ENCODE measurements at places on chromosomes 1 and 21.

GRCh38 chr1:160681066-160681890 lies 30.3 kb downstream of the CD48 start:
- DNase-seq = no peak

- DNase-seq = no peak
Measured at GRCh38 chr1:30952098-30952497, 43.5 kb upstream of the SDC3 start.

- DNase-seq = peak; percentile 98
Measured at GRCh38 chr21:44681861-44682579, at the start of gene KRTAP12-1. Gene KRTAP12-1 (minus strand): TSS chr21:44682163. CDS start chr21:44682123, 40 bp downstream.

GRCh38 chr1:6419804-6420453 lies at the start of gene HES2:
Gene HES2 (minus strand): TSS chr1:6419919. CDS start chr1:6419820, 99 bp downstream.
- DNase-seq = no peak

DNA sequence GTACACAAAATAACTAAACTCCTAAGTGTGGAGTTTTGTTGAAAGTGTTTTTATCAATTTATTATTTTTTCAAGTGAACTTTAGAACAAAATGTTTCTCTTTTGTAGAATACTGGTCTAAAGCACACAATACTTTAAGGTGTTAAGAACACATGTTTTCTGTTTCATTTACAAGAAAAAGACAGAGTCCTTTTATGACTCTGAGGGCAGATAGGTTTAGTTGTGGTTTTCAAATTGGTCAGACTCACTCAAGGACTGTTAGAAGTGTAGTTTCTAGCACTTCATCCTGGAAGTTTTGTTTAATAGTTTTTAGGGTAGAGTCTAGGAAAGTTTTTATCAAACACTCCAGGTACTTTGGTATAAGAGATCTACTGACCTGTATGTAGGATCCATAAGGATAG lies 376.5 kb downstream of the LRRIQ3 start:
- no peak for DNase-seq

DNA sequence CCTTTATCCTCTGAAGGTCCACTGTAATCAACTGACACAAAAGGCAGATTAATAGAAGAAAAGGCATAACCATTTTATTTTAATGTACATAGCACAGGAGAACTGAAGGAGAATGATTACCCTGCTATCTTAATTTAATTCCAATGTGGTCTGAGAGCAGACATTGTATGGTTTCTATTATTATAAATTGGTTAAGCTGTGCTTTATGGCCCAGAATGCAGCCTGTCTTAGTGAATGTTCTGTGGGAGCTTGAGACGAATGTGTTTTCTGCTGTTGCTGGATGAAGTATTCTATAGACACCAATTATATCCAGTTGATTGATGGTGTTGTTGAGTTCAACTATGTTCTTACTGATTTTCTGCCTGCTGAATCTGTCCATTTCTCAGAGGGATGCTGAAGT lies 25.0 kb upstream of the SLC2A1 start:
- DNase-seq = no peak

GRCh38 chr1:226492426-226493137 lies 56.0 kb upstream of the STUM start:
- no peak for DNase-seq

DNA sequence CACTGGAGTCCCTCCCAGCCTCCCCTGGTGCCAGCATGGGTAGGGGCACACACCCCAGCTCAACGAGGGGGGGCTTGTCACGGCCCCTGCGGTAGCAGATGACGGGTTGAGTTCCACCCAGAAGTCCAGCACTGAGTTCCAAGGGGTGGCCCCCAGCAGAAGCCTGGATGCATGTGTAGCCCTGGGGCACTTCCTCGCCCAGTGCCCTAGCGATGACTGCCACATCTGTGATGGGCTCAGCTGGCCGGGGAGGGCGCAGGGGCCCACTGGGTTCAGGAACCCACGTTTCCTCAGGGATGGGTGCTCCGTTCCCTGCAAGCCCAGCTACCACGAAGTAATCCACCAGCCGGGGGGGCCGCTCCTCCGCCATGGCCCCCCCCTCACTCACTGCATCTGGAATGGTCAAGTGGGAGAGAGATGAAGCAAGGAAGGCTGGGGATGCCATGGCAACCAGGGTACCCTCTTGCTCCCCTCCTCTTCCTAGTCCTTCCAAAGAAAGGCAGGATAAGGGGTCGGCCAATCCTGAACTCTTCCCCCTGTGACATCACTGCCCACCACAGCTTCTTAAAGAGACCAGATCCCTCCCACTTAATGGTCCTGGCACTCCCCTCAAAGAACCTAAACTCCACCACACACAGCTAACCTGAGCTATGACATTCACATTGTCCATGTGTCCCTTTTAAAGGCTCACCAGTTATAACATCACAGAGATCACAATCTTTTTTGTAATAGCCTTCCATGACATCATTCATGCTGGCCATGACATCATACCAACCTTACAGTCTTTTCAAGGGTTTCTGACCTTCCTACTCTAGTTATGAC lies 2.3 kb downstream of the DENND4B start:
- DNase-seq = no peak

DNA sequence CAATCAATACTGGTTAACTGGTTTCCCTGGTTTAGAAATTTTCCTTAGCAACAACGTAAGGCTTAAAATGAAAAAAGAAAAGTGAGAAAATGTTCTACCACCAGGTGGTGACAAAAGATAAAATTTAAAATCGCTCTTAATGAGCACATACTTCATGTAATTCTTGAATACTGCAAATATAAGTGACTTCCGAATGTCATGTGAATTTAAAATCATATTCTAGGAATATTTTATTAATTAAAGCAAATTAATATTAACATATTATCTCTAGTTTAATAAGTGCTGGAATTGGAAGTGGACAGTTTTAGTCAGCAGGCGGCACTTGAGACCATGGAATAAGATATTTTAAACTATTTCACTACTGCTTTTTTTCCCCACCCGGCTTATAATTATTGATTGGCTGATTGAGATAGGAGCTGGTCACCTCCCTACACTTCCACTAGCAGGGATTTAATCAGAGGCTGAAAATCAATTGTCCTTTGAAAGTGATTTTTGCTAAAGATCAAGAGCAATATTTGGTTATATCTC lies 5.0 kb upstream of the ADAMTS1 start:
- DNase-seq = peak; percentile 37

GRCh38 chr1:91731815-91732214 lies 154.1 kb downstream of the TGFBR3 start:
- DNase-seq = no peak

- no peak for DNase-seq
Measured at GRCh38 chr21:16402752-16403151, 673.0 kb downstream of the USP25 start.

DNA sequence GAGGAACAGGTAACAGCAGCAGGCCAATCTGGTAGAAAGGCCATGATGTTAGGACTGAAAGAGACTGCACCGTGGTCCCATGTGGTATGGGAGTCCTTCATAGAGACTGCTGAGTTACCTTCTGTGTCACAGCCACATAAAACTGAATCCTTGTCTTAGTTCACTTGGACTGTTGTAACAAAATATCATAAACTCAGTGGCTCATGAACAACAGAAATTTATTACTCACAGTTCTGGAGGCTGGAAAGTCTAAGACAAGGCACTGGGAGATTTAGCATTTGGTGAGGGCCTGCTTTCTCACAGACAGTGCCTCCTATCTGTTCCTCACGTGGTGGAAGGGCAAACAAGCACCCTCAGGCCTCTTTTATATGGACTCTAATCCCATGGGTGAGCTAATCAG lies 67.5 kb downstream of the CD2 start:
- DNase-seq = no peak

- no peak for DNase-seq
Measured at GRCh38 chr1:39405358-39405757, 86.1 kb upstream of the BMP8A start.

GRCh38 chr1:31955917-31956736 lies 18.0 kb upstream of the PTP4A2 start:
- DNase-seq = no peak

- no peak for DNase-seq
Measured at GRCh38 chr21:27653481-27653880, 686.6 kb upstream of the ADAMTS5 start.

GRCh38 chr1:239951511-239952140 lies 140.1 kb upstream of the FMN2 start:
- peak; percentile 41 for DNase-seq

- DNase-seq = no peak
Measured at GRCh38 chr1:238485057-238485911, 594.6 kb upstream of the ZP4 start.

GRCh38 chr1:245255783-245256182 lies 101.0 kb downstream of the KIF26B start:
- no peak for DNase-seq

DNA sequence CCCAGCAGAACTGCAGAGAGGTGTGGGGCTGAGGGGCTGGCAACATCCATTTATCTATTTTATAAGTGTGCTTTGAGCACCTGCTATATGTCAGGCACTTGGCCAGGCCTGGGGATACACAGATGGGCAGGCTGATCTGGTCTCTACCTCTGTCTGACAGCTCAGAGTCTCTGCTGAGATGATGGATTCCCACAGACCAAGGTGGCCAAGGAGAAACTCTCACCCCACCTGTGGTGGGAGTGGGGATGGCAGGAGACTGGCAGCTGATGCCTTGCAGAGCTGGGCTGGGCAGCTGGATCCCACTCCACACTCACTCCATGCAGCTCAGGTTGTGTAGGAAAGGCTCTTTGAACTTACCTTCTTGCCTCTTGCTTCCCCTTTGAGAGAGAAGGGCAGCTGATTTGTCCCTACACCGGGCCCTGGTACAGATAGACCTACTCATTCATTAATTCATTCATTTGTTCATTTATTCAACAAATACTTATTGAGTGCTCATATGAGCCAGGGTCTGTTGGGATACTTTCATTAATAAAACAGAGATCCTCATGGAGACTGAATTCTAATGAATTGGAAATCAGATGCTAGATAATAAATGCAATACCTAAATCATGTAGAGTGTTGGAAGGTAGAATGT lies 9.0 kb downstream of the ADORA1 start:
- DNase-seq = no peak

GRCh38 chr1:197733324-197733723 lies 42.0 kb downstream of the DENND1B start:
- DNase-seq = no peak

DNA sequence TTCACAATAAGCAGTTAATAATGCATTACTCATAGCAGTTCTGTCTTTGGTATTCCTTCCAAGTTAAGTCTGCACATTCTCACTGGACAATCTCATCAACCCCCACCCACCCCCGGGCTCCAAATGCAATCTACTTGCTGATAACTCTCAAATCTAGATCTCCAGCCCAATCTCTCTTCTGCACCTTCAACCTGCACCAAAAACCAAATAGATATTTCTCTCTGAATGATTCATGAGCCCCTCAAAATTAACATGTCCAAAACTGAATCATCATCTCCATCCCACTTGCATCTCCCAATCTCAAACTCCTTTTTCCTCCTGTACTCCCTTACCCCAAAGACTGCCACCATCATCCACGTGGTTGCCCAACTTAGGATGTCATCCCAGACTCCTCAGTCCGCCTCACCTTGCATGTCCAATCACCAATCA lies 2.7 kb downstream of the DOCK7 start:
- no peak for DNase-seq

- no peak for DNase-seq
Measured at GRCh38 chr1:109933856-109934711, 23.4 kb downstream of the CSF1 start.

- DNase-seq = no peak
Measured at GRCh38 chr1:232655028-232655745, 25.3 kb upstream of the SIPA1L2 start.

DNA sequence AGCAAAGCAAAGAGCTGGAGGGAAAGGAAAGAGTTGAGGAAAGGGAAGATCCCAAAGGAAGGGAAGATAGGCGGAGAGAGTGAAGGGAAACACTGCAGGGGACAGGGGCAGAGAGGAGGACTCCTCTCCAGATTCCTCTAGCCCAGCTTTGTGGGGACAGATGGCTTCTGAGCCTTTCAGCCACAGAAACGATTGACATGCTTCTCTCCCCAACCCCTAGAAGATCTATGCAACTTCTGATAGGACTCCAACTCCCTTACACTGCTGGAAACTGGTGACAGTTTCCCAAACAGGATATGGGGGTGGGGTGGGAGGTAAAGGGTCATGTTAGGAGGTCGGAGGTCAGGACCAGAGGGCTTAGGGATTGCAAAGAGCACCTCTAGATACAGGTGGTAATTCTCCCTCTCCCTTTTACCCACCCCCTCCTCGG lies 6.5 kb downstream of the MEX3A start:
- DNase-seq = no peak

DNA sequence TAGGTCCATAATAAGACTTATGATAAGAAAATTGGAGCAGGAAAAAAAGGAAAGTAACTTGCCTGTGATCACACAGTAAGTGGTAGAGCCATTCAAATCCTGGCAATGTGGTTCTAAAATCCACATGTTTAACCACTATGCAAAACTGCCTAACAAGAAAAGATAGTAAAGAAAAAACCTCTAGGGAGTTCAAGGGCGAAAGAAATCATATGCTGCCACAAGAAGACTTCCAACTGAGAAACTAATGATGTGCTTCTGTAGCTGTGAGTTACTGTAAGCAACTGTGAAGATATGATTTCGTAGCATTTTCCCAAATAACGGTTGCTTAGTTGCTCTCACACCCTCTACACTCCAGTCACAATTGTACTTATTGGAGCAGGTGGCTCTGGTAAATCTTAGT lies 20.9 kb upstream of the LYPLAL1 start:
- DNase-seq = no peak

DNA sequence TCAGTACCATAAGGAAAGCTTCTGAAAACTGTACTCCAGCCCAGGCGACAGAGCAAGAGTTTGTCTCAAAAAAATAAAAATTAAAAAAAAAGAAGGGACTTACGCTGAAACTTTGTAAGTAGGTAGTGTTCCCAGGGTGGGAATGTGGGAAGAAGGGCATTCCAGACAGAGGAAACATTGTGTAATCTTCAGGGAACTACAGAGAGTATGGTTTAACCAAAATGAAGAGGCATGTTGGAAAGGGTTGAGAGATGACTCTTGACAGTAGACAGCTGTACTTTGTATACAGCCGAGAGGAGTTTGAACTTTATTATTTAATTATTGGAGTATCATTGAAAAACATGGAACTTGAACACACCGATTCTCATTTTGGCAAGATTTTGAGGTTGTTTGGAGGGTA lies 43.0 kb downstream of the PPP2R5A start:
- DNase-seq = no peak

DNA sequence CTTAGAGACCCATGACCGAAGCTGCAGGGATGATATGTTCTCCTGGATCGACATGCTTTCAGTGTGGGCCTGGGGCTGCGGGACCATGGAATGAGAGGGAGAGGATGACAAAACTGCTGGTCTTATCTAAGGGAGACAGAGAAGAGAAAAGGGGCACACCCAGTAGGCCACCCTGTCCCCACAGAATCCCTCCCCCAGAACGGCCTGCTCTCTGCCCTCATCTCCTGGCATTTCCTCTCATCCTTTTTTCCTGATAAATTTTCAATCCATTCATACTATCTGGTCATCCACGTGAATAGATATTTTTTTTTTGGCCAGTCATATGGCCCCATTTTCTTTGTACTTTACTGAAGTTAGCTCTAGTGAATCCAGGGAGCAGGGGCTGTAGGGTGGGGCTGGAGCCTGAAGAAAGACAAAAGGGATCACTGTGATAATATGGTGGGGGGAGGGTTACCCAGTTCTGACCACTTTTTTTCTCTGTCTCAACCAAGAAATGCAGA lies at the start of gene PKLR:
Gene PKLR (minus strand): TSS at position 97 of the 500 bp plus-strand sequence. CDS start 43 bp downstream, at position 54.
- no peak for DNase-seq

GRCh38 chr1:197973206-197973605 lies 56.0 kb downstream of the LHX9 start:
- DNase-seq = no peak
